ENCODE measurements at places on chromosomes 7 and 10.
A peak's percentile ranks its signal among the peaks of the same experiment; 100 is the strongest.

DNA sequence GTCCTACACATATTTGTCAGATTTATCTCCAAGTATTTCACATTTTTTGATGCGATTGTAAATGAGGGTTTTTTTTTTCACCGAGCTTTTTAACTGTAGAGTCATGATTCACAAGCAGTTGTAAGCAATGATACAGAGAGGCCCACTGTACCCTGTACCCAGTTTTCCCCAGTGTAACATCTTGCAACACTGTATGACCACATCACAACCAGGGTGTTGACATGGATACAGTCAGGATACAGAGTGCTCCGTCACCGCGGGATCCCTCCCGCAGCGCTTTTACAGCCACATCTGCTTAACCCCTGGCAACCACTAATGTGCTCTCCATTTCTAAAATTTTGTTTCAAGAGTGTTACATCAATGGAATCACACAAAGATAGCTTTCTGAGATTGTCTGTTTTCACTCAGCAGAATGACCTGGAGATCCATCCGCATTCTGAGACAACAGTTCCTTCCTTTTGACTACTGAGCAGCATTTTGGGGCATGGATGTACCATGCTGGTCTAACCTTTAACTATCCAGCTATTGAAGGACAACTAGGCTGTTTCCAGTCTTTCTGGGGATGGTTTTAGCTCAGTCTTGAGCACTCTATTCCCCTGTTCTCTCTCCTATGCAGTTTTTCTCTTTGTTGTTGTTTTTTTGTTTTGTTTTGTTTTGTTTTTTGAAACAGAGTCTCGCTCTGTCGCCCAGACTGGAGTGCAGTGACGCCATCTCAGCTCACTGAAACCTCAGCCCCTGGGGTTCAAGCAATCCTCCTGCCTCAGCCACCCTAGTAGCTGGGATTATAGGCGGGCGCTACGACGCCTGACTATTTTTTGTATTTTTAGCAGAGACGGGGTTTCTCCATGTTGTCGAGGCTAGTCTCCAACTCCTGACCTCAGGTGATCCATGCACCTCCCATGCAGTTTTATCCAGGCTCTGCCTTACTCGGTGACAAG, 25.9 kb downstream of the GPRIN2 start:
- no peak for DNase-seq

DNA sequence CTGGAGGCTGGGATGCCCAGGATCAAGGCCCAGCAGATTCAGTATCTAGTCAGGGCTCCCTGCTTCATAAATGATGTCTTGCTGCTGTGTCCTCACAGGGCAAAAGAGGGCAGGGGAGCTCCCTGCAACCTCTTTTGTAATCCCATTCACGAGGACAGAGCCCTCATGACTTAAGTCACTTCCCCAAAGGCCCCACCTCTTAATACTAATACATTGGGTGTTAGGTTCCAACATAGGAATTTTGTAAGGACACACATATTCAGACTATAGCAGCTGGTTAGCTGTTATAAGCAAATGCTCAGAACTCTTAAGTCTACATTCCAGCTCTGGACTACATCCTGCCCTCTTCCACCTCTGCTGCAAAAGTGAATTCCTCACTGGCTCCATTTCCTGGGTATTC, 63.0 kb downstream of the VOPP1 start:
- no peak for DNase-seq

DNA sequence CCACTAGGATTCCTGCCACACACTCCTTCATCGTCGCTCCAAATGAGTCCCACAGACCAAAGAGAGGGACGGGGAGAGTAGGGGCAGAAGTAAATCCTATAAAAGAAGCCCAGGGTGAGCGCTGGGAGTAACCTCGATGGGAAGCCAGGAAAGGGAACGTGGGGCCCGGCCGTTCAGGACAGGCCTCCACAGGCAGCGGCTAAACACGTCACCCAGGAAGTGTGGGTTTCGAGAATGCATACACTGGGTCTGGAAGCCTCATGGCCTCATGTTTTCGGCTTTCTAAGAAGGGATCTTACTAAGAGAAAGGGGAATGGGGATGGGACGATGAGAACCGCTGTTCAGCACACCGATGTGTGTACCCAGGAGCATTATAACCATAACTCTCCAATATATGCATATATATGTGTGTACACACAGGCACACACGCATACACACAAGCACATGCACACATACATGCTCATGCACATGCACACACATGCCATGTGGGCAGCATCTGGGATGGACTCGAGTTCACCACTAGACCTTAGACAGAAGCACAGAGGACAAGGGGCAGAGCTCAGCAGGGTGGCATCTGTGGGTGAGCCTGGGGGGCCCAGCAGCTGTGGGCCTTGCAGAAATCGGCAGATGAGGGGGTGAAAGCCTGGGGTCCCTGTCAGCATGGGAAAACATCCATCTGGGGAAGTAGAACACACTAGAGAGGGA, 14.8 kb upstream of the CNPY1 start:
- no peak for DNase-seq

- DNase-seq: no peak
These were observed 54.0 kb upstream of the CACUL1 start for GRCh38 chr10:118808601-118809356.

- no peak for DNase-seq
These were observed 50.9 kb downstream of the ADAM12 start for GRCh38 chr10:126337251-126337810.

DNA sequence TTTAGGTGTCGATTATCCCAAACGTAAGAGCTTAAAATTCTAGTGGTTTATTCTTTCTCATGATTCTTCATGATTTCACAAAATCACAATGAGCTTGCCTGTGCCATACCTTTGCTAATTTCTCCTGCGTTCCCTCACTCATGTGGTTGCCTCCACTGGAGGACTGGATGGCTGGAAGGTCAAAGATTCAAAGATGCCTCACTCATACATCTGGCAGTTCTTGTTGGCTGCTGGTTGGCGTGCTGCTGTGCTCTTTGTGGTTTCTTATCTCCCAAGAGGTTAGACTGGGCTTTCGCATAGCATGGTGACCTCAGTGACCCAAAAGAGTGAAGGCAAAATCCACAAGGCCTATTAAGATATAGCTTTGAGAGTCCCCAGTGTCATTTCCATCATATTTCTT, 877.6 kb upstream of the AUTS2 start:
- DNase-seq: no peak

- DNase-seq: peak; percentile 2
These were observed 147.6 kb downstream of the GPR85 start for GRCh38 chr7:112938863-112939573.

DNA sequence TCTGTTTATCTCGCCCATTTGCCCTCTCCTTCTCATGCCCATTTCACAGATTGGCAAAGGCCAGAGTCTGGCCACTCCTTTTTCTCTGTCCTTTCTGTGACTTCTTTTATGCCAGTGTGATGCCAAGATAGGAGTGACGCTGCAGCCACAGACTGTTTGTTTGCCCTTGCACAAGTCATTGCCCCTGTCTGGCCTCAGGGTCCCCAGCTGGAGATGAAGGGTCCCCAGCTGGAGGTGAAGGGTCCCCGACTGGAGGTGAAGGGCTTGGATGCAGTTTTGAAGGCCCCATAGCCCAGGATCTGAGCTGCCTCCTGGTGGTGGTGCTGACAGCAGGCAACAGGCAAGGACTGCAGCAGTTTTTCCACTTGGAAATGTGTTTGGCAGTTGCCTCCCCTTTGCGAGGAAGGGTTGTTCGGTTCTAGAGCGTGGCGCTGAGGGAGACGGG, 50.8 kb upstream of the SLC29A3 start:
- DNase-seq: no peak

GRCh38 chr10:123863183-123863575, 28.4 kb downstream of the CPXM2 start:
- no peak for DNase-seq

DNA sequence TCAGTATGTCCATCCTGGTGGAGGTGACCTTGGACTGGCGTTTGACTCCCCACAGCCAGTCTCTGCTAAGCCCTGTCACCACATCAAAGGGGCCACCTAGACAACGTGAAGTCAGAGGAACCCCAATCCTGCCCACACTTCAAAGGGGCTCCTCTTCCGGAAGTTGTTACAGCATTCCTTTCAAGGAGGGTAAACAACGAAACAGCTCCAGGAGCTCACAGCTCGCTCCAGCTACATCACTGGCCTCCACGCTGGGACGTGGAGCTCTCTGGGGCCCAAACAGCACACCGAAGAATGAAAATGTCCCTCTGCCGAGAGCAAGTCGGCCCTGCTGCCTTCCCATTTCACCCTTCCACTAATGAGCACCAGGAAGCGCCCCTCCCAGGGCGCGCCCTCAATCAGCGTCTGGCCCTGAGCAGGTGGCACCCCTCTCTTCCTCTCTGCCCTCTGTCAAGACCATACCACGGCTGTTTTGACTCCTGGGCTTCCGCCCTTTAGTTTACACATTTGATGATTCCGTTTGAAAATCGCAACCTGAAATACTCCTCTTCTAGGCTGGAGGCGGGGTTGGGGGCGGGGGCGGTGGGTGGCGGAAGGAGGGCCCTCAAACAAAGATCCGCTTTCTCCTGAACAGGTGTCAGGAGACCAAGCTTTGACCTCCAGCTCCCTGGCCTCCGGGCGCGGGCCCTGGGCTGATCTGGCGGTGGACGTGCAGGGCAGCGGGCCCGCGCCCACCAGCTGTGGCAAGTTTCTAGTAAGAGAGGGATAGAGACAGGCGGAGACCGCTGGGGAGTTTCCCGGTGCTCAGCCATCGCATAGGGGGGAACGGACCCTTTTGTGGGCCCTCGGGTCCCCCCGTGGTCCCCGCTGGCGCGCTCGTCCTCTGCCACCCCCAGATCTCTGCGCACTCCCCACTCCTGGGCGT, 53.1 kb upstream of the KDM7A start:
- DNase-seq: peak; percentile 9

- DNase-seq: no peak
These were observed 174.3 kb downstream of the EMX2 start for GRCh38 chr10:117716889-117717288.

DNA sequence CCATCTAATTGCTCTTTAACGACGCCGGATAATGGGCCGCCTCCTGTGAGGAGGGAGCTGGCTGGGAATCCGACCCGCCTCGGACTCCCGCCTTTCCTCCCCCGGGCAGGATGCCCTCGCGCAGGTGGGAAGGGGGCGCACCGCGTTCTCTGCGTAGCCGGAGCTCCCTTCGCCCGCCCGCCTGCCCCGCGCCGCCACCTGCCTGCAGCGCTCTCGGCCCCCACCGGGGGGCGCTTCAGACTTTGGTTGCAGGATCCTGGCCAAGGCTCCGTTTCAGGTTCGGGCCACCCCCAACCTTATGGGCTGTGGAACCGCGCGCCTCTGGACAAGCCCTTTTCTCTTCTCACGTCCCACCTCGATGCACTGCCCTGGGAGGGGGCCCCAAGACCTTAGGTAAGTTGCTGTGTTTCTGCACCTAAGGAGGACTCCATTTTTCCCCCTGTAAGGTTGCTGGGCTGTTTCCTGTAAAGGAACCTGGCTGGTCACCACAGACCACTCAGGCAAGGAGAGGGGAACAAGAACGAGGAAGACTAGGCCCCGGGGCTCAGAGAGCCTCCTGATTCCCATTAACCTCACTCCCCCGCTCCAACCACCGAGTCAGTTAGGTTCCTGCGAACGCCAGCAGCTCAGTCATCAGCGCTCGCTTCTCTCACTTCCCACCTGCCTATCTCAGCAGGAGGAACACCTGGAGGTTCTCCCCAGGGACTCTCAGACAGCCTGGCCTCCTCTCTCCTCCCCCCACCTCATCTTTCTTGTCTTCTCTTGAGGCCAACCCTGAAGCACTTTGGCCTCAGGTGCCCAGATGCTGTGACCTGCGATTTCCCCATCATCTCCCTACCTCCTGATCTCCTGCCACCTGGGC, 11.3 kb upstream of the KAZALD1 start:
- DNase-seq: peak; percentile 51

- no peak for DNase-seq
These were observed 55.1 kb downstream of the VOPP1 start for GRCh38 chr7:55517191-55517633.

DNA sequence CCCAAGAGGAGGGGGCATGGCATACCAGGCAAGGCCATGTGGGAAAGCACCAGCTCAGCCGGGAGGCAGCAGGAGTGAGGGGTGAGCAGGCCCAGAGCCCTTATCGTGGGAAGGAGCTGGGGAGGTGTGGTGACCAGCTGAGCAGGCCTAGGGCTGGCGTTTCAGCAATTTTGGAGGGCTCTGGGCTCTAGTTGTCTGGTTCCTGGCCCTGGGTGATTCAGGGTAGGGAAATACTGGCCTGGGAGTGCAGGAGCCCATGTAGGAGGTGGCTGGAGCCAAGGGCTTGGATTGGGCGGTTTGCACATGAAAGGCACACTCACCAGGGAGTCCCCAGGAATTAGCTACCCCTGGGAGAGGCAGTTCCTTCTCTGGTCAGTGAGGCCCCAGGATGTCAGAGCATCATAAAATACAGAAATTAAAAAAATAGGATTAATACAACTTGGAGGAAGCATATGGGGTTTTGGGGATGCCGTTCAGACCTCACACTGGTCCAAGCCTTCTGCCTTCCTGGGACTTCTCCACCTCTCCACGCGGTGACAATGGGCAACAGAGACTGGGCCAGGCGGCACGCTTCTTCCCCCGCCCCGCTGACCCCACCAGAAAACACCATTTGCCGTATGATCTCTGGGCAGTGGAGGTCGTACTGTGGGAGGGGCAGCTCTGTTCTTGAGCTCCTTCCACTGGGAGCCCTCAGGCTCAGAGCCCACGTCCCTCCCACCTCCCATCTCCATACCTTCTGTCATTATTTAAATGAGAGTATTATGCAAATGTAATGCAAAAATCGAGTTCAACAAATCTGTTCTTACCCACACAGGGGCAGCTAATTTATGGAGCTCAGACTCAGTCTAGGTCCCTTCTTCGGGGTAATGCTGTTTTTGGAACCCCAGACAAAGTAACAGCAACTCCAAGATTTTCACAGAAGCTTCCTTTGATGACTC, 133.0 kb upstream of the FAM20C start:
- no peak for DNase-seq

DNA sequence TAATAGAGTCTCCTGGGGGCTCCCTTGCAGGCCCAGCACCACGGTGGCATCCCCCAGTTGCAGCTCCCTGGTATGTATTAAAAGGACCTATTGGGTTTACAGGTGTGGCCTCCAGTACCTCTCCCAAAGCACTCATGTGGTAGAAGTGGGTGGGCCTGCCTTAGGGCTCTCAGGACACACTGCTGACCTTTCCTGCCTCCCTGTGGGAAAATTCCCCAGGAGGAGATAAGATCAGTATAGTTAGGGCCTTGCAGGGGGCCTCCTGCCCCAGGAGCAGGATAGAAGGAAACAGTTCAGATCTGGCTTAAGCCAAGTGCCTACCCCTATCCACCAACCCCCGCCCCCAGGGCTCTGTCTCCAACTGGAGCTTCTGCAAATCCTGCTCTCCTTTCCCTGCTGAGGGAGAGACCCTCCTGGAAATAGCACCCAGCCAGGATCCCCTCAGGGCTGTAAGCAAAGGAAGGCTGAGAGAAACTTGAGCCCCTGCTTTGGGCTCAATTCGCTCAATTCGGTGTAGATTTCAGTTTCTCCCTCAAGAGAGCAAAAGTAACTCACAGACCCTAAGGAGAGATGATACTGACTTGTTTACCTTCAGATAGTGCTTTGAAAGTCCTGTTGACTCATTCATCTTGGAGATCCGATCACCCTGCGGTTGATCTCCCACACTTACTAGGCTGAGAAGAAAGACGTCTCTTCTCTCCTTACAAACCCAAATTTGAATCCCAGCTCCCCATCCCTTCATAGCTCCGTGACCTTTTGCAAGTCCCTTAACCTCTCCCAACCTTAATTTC, 130.6 kb downstream of the WDR11 start:
- no peak for DNase-seq

- no peak for DNase-seq
These were observed 141.9 kb downstream of the MPP7 start for GRCh38 chr10:28160866-28161405.

- DNase-seq: no peak
These were observed 61.1 kb downstream of the PPP1R17 start for GRCh38 chr7:31748084-31748483.

GRCh38 chr10:30992681-30993080, 39.0 kb downstream of the ZNF438 start:
- DNase-seq: no peak

Measured in activated naive CD8-positive, alpha-beta T cell treated with anti-CD3 and anti-CD28 coated beads, Interleukin-2, amount 50 U/mL, for 16 hours (primary cell).